Mesothelial cell of epicardium (in vitro differentiated cells): ENCODE measurements at places on chromosomes 11 and 22.

- peaks cover 18% of the 10 kb centered on the region for H3K4me1 ChIP-seq
- DNase-seq, result no peak
- no peaks in the 10 kb centered on the region for H3K27me3 ChIP-seq
- H3K27ac ChIP-seq, result no peak overlapping the region
Observed at GRCh38 chr11:27329867-27330632, 33.0 kb downstream of the CCDC34 start.

DNA sequence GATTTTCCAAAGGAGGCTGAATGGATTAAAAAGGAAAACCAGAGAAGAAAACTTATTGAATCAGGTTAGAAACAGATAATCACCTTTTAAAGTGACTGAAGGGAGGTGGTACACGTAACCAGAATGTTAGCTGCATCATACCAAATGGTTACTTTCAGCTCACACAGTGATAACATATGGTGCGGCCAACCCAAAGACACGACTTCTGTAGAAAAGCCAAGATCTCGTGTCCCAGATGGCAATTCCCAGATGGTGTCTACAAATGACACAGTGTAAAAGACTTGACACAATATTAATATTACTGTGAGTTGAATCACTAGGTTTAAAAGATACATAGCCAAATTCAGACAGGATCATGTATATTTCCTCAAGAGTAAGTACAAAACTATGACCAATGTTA lies 5.2 kb downstream of the PPP2R1B start:
- no peak overlapping the region for H3K4me3 ChIP-seq
- no peak overlapping the region for H3K27ac ChIP-seq
- peaks cover 44% of the 10 kb centered on the region for H3K36me3 ChIP-seq
- H3K4me1 ChIP-seq, result peaks cover 14% of the 10 kb centered on the region
- no peak for DNase-seq
- no peaks in the 10 kb centered on the region for H3K27me3 ChIP-seq

DNA sequence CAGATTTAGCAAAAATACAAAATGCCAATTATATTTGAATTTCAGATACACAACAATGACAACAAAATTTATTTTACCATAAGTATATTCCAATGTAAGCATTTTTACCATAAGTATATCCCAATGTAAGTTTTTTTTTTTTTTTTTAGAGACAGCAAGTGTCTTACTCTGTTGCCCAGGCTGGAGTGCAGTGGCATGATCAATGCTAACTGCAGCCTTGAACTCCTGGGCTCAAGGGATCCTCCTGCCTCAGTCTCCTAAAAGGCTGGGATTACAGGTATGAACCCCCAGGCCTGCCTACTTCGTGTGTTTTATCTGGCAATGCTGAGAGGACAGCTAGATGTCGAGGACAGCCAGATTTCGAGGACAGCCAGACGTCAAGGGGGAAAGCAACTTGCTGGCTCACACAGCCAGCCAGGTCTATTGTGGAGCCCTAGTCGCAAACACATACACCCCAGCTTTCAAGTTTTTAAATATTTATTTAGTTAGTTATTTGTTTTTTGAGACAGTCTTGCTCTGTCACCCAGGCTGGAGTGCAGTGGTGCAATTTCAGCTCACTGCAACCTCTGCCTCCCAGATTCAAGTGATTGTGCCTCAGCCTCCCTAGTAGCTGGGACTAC lies 1.1 kb upstream of the SERPING1 start:
- no peaks in the 10 kb centered on the region for H3K27me3 ChIP-seq
- peaks cover 3% of the 10 kb centered on the region for H3K36me3 ChIP-seq
- H3K4me1 ChIP-seq, result peaks cover 29% of the 10 kb centered on the region
- DNase-seq, result no peak

DNA sequence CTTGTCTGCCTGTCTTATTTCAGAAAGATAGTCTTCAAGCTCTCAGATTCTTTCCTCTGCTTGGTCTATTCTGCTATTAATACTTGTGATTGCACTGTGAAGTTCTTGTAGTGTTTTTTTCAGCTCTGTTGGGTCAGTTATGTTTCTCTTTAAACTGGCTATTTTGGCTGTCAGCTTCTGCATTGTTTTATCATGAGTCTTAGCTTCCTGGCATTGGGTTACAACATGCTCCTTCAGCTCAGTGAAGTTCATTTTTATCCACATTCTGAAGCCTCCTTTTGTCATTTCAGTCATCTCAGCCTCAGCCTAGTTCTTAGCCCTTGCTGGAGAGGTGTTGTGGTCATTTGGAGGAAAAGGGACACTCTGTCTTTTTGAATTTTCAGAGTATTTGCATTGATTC lies 15.5 kb upstream of the DEPDC7 start:
- no peaks in the 10 kb centered on the region for H3K4me1 ChIP-seq
- peaks cover 14% of the 10 kb centered on the region for H3K27me3 ChIP-seq
- no peak for DNase-seq

- H3K27ac ChIP-seq, result no peak overlapping the region
- DNase-seq, result no peak
- H3K4me3 ChIP-seq, result no peak overlapping the region
- H3K27me3 ChIP-seq, result no peaks in the 10 kb centered on the region
Observed at GRCh38 chr22:42207918-42208317, 62.5 kb downstream of the TCF20 start.

DNA sequence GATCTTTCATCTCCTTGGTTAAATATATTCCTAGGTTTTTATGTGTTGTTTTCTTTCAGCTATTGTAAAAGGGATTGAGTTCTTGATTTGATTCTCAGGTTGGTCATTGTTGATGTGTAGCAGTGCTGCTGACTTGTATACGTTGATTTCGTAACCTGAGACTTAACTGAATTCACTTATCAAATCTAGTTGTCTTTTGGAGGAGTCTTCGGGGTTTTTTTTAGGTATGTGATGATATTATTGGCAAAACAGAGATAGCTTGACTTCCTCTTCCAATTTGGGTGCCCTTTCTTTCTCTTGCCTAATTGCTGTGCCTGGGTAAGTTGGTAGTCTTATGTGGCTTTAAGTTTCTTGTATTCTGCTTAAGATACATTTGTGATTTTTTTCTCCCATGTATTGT lies 52.8 kb downstream of the CBL start:
- H3K4me3 ChIP-seq, result no peak overlapping the region
- no peaks in the 10 kb centered on the region for H3K27me3 ChIP-seq
- no peaks in the 10 kb centered on the region for H3K4me1 ChIP-seq
- DNase-seq, result no peak
- peaks cover 5% of the 10 kb centered on the region for H3K36me3 ChIP-seq
- H3K27ac ChIP-seq, result no peak overlapping the region

DNA sequence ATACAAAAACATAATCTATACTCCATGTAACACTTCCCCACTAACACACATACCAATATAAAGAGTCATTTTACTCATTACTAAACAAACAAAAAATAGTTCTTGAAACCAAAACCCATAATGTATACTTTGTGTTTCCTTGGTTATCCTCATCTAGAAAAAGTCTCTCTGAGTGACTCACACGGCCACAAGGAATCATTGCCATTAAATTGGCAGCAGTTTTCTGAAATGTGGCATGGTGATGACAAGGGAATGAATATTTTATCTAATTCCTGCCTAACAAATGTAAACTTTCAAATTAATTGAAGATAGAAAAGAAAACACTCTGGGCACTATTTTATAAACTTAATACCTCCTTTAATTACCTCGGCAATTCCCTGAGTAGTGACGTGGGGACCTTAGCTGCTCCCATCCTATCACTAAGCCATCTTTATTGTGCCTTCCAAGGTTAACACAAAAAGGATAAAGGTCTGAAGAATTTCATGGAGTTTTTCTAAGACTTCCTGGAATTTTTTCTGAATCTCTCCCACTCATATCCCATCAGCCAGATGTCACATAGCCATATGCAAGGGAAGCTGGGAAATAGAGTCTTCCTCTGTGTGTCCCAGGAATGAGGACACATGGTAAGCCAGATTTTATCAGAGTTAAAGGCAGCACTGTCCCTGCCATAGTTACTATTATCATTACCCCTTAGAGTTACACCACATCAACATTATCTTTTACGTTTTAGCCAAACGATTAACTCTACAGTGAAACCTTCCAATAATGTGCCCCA lies 857.2 kb upstream of the TENM4 start:
- peaks cover 4% of the 10 kb centered on the region for H3K36me3 ChIP-seq
- no peaks in the 10 kb centered on the region for H3K27me3 ChIP-seq
- H3K4me3 ChIP-seq, result no peak overlapping the region
